Mesendoderm (in vitro differentiated cells): ENCODE measurements at places on chromosomes 7 and 10.

DNA sequence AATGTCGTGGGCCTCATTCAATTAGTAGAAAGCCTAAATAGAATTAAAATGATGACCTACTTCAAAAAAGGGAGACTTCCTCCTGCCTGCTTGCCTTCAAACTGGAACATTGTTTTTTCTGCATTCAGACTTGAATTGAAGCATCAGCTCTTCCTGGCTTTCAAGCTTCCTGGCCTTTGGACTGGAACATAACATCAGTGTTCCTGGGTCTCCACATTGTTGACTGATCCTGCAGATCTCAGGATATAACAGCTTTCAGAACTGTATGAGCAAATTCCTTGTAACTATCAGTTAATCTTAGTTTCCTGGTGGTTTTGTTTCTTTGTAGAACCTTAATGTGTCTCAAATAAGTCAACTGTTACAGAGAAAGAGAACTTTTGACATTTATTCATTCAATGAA is 18.6 kb downstream of the MAGI2 start:
- no peak for DNase-seq

DNA sequence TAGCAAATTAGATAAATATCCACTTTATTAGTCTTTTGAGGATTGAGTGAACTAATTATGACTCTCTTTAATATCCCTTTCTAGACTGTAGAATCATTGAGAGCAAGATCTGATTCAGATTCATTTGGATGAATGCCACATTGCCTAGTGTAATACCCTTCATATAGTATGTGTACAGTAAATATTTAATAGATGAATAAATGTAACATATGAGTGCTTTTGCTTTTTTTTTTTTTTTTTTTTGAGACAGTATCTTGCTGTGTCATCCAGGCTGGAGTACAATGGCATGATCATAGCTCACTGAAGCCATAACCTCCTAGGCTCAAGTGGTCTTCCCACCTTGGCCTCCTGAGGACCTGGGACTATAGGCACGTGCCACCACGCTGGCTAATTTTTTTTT is 14.8 kb downstream of the SAMD8 start:
- no peak for DNase-seq

DNA sequence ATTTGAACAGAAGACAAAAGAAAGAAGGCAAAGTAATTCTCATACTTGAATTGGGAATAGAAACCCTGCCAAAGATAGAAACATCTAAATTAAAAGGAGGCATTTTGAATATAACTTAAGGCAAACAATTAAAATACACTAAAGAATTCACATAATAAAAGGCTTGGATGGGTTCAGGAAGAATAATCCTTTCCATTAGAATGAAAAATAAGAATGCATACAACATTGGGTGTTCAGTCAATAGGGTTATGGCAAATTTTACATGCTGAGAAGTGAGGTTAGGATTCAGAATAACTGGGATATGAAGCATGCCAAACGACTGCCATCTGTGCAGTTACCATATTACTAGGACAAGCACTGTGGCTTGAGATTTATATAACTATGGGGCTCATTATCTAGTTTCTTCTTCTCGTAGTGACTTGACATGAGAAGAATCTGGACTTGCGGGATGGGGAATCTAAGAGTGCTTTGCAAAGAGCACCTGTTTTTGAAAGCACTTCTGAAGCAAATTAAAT is 326.5 kb downstream of the THSD7A start:
- DNase-seq: no peak

DNA sequence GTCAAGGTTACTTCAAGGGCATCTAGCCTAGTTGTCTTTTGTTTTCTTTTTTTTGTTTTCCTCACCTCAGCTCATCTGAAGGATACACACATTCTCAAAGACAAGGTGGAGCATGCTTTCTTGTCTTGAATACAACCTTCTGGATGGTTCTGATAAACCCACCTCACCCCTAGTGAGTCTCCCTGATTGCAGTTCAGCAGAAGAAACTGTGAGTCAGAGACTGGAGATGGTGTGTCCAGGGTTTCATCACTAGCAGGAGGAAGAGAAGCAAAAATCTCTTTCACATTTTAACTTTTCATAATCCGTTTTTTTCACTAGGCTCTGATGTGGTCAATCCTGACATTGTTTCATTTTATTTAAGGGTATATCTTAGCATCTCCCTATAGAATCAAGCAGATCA is 143.0 kb upstream of the NRBF2 start:
- no peak for DNase-seq

DNA sequence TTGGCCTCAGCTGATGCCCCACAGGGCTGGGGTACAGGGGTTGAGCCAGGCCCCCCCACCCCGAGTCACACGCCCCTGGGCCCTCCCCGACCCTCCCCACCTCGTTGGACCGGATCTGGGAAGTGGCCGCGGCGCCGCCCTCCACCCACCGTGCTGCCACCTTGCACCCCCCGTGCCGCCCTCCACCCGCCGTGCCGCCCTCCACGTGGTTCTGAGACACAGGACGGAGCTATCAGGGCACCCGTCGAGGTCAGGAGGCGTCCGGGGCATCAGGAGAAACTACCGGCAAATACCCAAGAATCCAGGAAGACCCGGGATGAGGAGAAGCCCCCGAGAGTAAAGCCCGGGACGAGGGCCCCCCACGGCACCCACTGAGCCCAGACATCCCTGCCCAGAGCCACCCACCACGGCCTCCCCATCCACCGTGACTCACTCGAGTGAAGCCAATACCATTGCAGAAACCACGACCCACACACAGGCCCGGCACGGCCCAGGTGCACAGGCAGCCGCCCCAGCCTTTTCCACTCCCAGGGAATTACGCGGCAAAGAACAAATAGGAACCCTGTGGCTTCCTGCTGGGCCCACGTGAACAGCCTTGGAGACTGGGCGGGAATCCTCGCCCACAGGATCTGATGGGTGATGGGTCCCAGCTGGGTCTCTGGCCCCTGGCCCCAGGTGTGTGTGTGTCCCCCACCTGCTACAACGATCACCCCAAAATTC is 34.0 kb downstream of the ADAP1 start:
- no peak for DNase-seq

DNA sequence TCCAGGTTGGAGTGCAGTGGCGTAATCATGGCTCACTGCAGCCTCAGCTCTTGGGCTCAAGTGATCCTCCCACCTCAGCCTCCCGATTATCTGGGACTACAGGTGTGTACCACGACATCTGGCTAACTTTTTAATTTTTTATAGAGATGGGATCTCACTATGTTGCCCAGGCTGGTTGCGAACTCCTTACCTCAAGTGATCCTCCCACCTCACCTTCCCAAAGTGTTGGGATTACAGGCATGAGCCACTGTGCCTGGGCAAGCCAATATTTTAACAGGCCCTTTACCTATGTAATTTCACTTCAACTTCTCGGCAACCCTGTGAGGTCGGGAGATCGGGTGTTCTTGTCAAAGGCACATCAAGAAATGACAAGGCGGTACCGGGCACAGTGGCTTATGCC is 146.3 kb downstream of the CUX1 start:
- DNase-seq: no peak

GRCh38 chr10:2962194-2962593 is 105.2 kb upstream of the PFKP start:
- no peak for DNase-seq

DNA sequence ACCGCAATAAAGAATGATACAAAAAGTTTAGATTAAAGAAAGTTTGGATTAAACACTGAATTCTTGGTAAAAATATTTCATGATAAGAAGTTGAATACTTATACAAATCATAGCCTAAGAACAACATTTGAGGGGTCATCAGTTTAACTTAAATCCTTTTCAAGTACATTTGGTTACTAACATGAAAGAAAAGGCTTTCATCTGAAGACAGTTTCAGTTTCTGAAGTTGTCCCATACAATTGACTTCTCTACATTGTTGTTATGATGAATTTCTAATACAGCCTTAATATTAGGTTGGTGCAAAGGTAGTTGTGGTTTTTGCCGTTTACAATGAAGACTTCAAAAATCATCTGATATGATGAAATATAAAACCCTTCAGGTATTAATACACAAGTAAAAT is 317.5 kb upstream of the MAGI2 start:
- DNase-seq: no peak

GRCh38 chr7:116164552-116165306 is 45.6 kb upstream of the TES start:
- DNase-seq: no peak

GRCh38 chr7:51518646-51519045 is 202.0 kb upstream of the COBL start:
- DNase-seq: no peak

DNA sequence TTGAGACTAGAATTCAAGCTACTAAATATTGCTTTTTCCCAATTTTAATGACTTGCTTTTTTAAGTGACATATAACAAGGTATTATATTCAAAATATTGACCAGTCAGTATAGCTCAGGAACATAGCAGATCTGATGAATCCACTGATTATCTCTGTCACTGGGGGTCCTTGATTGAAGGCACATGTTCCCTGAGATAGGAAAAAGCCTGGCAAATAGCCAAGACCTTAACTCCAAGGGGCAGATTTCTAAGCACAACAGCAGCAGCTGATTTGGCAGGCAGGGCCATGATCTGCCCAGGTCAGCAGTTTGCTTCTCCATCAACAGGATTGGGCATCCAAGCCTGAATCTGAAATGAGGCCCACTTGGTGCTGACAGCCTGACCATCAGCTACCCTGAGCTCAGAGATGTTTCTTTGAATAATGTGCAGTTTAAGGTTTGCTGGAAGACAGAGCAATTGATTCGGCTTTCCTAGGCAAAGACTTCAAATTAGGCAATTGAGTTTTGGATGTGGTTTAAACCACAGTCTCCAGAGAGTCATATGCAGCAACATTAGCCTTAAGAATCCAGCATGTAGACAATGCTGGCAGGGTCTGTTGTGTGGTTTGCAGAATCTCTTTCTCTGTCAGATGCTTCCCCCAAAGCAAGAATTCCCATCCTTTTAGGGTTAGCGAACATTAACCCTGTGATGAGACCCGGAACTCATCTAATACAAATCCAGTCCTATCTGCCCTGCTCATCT is 352.6 kb downstream of the ADRA2A start:
- no peak for DNase-seq

DNA sequence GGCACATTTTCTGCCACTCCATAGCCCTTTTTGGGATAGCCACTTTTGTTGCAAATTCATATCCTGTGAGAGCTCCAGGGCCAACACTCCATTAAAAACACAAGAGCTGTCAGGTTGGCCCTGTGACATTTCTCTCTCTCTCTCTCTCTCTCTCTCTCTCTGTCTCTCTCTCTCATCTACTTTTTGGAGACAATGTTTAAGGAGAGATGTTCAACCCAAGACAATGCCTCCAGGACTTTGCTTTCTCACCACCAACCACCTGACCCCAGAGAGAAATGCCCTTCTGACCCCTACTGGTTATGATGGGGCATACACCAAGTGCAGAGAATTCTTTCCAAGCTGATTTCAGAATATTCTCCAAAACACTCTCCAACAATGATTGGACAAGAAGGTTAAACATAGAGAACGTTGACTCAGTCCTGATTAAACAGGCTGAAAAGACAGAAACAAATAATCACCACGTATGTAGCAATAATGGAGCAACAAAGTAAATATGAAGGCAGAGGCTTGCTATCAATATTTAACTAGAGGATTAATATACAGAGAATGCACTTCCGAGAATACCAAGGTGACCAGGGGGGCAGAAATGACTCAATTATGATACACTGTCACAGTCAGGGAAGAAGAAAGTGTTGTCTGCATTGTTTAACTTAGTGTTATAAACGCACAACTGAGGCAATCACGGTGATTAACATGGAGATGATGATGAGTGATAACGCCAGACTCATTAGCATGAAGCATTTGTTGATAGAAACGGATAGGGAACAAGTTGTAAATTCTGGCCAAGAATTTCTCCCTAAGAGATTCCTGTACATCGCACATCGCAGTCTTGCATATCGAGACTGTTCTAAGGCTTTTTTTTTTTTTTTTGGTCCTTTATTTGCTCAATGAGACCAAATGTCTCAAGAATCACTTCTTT is 178.5 kb downstream of the NRP1 start:
- DNase-seq: peak; percentile 68

DNA sequence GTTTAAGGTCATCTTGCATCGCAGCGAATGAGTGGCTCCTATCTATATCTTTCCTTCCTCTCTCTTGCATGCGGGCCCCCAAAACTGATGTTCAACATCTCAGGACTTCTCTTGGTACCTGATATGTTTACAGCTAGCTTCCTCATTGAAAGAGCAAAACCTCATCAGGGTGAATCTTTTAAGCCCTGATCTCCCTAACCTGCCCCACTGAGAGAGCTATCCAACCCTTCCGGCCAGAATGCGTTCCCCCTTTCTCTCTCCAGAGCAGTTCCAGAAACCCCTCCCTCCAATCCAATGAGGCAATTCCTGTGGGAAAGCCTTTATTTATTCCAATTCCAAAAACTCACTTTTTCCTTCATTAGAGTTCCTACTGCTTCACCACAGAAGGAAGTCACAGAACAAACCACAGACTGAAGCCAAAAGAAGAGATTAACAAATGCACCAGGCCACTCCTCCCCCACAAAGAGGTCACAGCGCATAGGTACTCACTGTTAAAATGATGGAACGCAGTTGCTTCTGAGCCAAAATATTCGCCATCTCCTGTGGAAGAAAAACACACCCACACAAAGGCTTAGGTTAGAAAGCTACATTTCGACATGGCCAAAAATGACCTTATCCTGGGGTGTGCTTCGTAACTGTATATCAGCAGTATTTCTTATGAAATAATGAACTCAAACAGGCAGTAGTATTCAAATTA is 232.4 kb downstream of the ELMO1 start:
- no peak for DNase-seq

GRCh38 chr7:139647085-139647484 is 123.6 kb downstream of the CLEC2L start:
- DNase-seq: no peak

- DNase-seq: no peak
These were observed 312.6 kb upstream of the COBL start for GRCh38 chr7:51629206-51629605.

- no peak for DNase-seq
These were observed 638.1 kb upstream of the CNTNAP2 start for GRCh38 chr7:145478541-145478940.
